Stimulated activated CD8-positive, alpha-beta memory T cell treated with anti-CD3 and anti-CD28 coated beads, Interleukin-7, amount 100 ng/mL, for 1 hour (primary cell): ENCODE measurements at places on chromosomes 2 and 18.

DNA sequence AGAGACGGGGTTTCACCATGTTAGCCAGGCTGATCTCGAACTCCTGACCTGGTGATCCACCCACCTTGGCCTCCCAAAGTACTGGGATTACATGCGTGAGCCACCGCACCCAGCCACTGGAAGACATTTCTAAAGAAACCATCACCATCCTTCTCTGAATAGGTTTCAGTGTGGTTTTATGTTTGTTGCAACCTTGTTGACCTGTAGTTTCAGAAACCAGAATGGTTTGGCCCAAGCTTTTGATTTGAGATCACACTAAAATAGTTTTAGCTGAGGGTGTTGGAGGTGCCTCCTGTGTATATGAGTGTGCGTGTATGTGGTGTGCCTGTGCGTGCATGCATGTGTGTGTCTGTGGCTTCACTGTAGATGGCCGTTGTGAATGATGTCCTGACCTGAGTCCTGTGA lies 26.2 kb downstream of the INPP4A start:
- no peak for DNase-seq

- no peak for DNase-seq
These were observed 15.3 kb downstream of the SP9 start for GRCh38 chr2:174350018-174350417.

- no peak for DNase-seq
These were observed 934.8 kb downstream of the NRXN1 start for GRCh38 chr2:50097148-50097547.

GRCh38 chr18:8401606-8402005 lies 207.6 kb upstream of the RAB12 start:
- DNase-seq: no peak

DNA sequence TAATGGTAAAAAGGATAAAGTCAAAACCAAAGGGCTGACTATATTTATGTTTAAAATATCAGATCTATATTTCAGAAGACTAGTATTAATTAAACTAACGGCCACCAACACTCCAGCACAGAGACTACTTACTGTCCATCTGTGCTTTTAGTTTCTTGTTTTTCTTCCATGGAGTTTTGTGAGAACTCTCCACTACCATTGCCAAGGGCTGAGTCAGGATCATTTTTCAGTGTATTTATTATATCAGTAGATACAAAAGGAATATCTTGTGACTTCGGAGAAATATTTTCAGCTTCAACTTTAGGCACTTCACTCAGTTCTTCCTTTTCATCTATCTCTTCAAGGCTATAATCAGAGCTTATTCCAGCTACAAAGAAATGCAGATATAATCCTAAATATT lies 79.1 kb upstream of the GRB14 start:
- DNase-seq: no peak

DNA sequence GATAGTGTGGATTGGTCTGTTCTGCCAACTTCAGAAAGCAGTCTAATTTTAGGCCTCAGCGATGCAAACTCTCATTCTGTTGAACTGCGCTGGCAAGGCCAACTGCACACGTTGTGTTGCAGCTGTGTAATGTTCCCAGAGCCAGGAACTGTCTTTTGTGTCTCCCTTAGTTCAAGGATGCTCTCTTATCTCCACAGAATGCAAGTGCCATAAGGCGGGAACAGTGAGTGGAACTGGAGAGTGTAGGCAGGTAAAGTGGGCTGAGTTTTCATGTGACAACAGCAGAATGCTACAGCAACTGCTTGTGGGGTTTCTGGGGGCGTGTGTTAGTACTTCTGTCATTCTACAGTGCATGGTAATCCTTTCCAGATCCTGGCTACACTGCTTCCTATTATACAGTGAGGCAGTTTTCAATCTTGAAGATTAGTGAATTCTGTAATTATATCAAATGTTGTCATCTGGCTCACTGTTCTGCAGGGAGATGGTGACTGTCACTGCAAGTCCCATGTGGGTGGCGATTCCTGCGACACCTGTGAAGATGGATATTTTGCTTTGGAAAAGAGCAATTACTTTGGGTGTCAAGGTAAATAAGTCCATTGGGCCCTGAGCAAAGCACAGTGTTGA lies 125.8 kb downstream of the LAMA3 start:
- no peak for DNase-seq

DNA sequence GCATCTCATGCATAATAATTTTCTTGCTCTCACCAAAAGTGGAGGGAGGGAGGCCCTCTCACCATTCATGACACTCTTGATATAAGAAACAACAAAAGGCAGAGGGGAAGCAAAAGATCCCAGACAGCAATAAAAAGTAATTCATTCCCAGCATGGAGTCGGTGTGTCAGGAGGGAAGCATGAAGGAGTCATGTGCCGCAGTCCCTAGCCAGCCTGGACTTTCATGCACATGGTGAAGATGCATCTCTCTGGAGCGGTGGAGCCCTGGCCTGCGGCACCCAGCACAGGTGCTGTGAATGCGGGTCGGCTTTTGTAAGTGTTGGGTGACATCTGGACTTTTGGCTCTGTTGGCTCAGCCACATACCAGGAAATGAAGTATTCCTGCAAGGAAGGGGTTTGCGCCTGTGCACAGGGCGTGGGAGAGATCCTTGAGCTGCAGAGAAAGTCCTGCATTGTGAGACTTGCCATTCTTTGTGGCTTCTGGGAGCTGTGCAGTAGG lies 119.4 kb downstream of the COPS8 start:
- no peak for DNase-seq

- DNase-seq: no peak
These were observed at the start of gene DCTN1 for GRCh38 chr2:74379851-74380789. DCTN1 (minus strand) TSS chr2:74380311; CDS start chr2:74380037, 274 bp downstream.

DNA sequence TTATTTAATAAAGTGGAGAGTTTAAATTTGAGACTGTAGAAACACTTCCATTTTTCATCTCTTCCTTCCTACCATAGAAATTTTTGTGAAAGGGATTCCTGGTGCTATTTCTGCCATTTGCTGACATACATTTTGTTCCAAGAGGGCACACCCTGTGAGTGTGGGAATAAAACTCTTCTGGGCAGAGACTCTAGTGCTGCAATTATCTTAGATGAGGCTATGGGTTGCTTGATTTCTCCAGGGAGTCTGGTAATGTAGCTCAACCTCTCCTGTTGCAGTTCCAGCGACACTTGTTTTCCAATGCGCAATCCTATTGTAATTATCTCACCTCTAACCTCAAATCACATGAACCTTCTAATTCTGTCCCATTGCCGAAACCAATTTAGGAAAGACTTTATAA lies 60.1 kb upstream of the ZSWIM2 start:
- DNase-seq: no peak

DNA sequence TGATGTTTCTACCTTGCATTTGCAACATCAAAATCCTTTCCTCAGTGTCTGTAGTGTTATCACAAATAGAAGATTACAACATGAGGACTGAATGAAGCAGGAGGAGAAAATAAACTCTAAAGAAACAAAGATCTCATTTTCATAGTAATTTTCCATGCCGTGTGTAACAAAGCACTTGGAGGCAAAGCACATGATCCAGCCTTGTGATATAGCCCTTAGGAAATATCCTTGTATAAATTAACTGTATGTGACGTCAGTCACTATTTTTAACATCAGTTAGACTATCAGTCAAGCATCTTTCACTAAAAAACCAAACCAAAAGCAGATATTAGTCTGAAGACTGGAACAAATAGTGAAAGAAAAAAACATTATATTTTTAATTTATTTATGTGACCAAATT lies 492.1 kb upstream of the CNTNAP5 start:
- DNase-seq: no peak

DNA sequence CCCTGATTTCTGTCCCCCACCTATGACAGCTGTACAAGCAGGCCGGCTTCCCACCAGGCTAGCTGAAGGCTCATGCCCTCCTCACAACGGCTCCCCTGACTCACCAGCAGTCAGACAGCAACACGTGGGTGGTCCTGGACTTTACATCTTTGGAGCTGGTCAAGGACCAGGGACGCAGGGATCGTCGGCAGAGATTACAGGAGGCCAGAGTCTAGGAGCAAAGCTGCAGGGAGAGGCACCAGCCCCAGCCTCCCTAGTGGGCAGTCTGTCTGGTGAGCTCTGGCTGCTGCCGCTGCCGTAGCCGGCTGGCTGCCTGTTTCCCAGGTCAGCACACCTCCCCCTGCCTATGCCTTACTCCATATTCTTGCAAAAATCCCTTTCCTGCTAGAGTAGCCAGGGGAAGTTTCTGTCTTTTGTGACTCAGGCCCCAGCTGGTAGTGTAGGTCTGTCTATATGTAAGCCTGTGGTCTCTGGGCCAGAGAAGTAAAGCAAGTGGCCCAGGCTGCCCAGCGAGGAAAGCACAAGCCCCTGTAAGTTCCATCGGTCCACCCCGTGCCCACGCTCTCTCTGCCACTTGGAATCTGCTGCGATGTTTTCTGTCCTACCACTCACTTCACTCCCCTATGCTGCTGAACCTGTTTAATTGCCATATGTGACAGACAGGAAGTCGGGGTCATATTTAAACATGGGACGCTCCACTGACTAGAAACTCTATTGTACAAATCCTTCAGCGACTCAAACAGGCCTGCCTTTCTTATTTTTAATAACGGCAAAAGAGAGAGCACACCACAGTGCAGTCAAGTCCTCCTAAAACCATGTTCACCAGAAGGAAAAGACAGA lies 2.4 kb upstream of the ARHGEF4 start:
- no peak for DNase-seq

DNA sequence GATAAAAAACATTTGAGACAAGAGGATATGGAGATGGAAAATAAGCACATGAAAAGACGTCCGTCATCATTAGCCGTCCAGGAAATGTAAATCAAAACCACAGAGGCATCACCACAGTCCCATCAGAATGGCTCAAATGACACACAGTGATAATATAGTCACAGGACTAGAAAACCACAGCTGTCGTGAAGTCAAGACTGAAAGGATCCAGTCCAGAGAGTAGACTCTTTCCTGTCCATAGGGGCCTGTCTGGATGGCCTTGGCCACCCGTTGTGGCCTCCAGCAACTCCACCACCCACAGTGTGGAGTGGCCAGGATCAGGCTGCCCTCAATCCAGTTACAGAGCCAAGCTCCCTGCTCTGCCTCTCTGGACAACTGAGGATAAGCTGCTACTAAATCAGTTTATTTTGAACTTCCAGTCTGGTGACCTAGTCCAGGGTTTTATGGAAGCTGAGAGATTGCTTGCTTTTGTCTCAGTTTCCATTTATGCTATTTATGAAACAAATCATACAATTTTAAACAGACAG lies 60.4 kb downstream of the RHOB start:
- no peak for DNase-seq

GRCh38 chr18:35059280-35059927 lies 18.2 kb downstream of the MAPRE2 start:
- no peak for DNase-seq
